ENCODE measurements at places on chromosomes 6 and 20.
A peak's percentile ranks its signal among the peaks of the same experiment; 100 is the strongest.

DNA sequence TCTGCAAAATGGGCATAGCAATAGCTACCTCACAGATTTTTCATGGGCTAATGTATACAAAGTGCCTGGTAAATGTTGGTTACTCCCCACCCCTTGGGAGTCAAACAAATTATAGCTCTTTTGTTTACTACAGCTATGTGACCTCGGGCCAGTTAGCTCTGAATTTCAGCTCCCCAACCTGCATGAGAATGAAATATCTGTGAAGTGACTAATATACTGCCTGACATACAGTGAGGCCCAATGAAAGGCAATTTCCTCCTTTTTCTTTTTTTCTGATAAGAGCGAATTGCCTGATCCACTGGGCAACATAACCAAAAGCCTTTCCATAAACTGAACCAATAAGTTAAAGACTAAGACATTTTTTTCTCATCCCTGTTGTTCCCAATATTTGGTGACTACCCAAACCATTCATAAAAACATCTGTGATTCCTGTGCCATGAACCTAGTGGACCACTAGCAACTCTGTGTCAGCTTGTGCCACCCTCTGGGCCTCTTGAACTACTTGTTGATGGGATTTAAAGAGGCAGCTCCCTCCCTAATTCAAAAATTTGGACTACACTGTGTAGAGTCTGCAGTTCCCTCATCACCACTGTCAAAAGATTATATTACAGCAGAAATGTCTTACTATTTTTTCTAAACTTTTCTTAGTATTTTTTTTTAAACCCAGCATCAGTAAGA lies 91.9 kb upstream of the TMEM30A start:
- DNase-seq = no peak

DNA sequence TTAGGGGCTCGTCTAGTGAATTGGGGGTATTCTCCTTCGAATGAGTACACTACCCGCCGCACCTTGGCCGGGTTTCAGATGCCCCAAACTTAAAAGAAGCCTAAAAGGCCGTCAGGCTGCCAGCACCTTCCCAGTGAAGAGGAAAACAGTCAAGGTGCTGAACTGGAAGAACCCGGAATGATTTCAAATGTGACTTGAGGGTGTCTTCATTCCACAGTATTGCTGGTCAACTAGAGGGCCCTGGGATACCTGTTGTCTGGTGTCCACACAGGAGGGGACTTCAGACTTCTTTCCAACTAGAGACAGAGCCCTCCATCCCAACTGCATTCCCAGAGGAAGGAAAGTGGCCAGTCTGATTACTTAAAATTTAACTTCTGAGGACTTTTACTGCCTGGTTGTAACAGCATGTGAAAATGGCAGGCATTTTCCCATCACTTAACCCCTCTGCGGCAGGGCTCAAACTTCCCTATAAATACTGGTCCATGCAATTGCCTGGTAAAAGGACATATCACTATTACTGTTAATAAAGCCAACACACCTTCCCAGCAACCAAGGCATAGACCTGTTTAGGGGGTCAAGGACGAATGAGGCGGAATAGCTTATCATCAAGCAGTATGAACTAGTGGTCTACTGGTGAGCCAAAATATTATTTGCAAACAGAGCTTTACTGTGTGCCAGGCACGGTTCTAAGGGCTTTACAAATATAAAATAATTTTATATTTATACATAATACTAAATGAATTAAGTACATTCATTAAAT lies 651 bp upstream of the SAMHD1 start:
- no peak for DNase-seq

GRCh38 chr6:15966000-15966520 lies 162.8 kb upstream of the MYLIP start:
- no peak for DNase-seq

DNA sequence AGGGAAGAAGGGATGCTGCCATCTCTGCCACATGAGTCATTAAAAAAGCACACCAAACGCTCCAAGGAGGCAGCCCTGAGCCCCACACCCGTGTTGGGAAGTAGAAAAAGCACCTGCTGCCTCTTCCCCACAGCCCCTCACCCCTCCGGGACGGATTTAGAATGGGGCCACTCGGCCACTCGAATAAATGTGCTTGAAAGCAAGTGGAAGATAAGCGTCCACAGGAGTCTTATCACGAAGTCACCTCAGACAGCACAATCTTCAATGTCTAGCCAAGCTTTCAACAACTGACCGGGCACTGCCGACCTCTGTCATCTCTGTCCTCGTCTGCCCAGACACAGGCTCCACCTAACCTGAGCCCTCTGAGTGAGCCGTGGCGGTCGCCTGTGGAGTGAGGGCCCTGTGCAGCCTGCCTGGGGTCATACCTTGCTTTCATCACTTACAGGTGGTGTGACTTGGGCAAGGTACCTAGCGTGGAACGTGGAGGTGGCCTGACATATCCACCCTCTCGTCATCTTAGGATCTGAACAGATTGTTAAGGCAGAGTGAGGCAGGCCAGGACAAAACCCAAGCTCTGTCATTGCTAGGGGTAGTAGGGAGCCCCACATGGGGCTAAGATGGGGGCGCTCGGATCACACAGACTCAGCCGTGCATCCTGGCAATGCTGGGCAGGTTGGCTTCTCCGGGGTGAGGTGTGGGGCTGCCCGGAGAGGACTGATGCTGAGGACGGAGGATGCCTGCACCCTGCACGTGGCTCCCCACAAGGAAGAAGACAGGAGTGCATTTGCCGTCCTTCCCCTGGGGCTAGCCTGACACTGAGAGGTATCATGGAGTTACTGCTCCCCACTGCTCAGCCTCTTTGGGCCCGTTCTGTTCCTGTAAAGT lies 34.8 kb downstream of the PSMG4 start:
- no peak for DNase-seq

DNA sequence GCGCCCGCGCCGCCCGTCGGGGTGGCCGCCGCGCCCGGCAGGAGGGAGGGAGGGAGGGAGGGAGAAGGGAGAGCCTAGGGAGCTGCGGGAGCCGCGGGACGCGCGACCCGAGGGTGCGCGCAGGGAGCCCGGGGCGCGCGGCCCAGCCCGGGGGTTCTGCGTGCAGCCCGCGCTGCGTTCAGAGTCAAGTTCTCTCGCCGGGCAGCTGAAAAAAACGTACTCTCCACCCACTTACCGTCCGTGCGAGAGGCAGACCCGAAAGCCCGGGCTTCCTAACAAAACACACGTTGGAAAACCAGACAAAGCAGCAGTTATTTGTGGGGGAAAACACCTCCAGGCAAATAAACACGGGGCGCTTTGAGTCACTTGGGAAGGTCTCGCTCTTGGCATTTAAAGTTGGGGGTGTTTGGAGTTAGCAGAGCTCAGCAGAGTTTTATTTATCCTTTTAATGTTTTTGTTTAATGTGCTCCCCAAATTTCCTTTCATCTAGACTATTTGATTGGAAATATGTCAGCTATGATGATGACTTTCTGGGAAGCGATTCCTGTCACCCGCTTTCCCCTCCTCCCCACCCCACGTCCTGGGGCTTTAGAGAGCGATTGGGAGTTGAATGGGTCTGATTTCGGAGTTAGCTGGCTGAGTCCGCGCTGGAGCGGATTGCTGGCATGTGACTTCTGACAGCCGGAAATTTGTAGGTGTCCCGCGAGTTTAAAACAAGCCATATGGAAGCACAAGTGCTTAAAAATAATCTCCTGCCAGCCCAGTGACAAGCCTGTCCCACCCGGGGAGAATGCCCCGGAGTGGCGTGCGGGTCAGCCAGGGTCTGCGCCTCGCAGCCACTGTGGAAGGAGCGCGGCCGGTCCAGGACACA lies 1.1 kb downstream of the ESR1 start:
- no peak for DNase-seq

DNA sequence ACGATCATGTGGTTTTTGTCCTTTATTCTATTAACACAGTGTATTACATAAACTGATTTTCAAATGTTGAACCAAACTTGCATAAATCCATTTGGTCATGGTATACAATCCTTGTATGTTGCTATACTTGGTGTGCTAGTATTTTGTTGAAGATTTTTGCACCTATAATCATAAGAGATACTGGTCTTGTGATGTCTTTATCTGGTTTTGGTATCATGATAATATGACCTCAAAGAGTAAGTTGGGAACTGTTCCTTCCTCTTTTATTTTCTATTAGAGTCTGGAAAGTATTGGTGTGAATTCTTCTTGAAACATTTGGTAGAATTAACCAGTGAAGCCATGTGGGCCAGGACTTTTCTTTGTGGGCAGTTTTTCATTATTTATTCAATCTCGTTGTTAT lies 65.3 kb downstream of the TRPC4AP start:
- no peak for DNase-seq

DNA sequence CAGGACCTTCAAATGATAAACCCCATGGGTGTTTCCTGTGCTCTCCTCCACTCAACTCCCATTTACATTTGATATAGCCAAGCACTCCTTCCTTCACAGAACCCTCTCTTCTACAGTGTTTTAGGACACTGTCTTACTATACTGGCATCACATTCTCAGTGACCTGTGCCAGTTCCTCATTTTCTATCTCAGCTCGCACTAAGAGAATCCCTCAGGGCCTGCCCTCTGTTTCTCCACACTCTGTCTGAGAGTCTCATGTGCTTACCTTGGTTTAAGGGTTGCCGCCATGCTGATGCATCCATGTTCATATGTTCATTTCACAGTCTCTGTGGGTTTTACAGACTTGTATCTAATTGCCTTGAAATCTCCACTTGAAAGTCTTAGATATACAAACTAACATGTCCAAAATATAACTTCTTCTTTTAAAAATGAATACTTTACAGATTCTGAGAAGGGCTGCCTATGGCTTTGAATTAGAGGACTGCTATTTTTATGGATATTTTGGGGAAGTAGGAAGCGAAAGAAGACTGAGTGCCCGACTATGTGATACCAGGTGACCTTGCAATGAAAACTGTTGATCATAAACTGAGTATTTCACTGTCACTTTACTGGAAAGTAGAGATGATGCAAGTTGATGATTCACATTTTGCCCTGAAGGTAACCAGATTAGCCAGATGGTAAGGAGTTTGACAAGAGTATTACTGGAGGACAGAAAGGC lies 153.1 kb upstream of the SIM1 start:
- DNase-seq = no peak

GRCh38 chr6:152004036-152004566 lies 196.6 kb downstream of the ESR1 start:
- DNase-seq = no peak

GRCh38 chr20:19253916-19254820 lies 41.7 kb downstream of the SLC24A3 start:
- no peak for DNase-seq

- no peak for DNase-seq
These were observed 618.6 kb upstream of the FLRT3 start for GRCh38 chr20:14956026-14956425.

DNA sequence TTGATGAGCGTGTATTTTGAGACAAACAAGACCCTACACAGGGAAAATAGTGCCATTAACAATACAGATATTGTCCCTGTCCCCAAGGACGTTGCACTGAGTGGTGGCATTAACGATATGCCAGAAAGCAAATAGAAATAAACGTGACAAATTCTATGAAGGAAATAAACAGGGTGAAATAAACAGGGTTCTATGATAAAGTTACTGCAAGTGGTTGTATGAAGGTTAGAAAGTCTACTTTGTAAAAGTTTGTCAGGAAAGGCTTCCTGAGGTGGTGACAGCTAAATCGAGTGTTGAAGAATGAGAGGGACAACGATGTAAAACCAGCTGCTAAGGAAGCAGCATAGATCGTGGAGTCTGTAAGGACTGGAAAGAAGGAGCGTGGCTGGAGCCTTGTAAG lies 380.2 kb downstream of the LAMA2 start:
- no peak for DNase-seq

- DNase-seq = no peak
These were observed 395.9 kb downstream of the PREX1 start for GRCh38 chr20:48431653-48432493.

DNA sequence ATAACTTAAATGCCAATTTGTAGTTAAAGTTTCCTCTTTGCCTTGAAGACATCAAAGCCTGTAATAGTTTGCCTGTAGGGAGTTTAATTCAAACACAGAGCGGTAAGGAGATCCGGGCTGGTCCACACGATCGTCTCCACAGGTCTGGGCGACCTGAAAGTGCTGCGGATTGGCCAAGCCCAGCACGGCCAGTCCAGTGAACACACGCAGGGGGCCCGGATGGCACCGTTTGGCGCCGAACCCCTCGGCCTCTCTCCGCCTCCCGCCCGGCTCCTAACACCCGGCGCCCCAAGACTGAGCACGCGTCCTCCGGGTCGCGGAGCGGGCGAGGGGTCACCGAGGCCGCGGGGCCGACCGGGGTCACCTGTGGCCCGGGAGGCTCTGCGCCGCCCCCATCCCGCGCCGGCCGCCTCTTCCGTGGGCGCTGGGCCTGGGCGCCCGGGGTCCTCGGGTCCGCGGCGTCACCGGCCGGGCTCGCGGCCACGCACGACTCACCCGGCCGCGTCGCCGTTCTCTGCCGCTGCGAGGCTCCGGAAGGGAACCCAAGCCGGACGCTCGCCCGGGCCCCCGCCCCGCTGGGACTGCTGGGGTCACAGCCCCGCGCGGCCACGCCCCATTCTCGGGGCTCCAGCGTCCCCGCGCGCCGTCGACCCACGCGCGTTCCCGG lies 481 bp downstream of the SERPINB6 start:
- peak; percentile 43 for DNase-seq

GRCh38 chr20:1987826-1988225 lies 6.0 kb downstream of the PDYN start:
- DNase-seq = no peak

DNA sequence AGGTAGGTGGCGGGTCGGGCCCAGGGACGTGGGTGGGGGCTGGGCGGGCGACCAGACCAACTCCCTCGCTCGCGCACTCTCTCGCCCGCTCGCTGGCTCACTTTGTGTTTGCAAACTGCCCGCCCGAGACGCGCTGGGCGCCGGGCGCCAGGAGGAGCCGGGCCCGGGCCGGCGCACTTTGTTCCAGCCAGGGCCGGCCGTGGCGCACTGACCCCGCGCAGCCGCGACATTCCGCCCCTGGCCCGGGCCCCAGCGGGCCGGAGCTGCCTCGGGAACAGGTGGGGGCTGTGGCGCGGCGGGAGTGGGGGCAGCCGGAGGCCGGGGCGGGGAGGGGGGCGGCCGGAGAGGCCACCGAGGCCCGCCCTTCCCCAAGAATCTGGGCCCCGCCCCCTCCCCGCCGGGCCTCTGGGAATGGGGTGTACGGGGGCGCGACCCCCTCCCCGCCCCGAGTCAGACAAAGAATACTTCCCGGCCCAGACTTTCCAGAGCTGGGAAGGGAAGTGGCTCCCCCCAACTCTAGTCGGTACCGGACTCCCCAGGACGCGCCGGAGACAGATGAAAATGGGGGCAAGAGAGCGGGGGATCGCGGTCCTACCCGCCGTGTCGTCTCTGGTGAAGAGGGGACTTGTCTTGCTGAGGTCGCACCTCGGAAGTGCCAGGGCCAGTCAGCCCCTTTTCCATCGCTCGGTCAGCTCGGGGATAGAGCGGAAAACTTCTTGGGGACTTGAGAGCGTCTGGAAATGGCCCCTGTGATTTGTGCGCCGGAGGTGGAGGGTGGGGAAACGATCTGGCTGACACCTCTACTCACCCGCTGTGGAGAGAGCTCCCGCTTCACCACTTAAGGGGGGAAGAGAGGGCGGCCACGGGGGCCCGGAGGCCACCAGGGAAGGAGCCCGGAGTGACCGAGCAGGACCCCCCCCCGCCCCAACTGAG lies 951 bp downstream of the FOXP4 start:
- no peak for DNase-seq

DNA sequence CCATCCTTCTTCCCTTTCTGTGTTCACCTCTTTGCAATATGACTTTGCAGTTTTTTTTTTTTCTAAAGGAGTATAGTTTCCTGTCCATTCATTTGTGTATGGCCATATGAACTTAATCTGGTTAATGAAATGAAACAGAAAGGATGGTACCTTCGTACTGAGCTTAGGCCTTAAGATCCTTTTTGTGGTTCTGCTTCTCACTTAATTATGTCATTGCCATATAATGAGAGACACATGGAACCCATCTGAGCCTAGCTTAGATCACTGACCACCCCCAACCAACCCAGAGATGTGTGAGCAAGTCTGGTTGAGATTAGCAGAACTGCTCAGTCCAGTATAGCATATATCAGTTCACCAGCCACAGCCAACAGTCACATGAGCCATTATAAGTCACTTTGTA lies 1179.6 kb downstream of the HACE1 start:
- no peak for DNase-seq

All from stimulated activated CD4-positive, alpha-beta T cell treated with anti-CD3 and anti-CD28 coated beads, Interleukin-12 subunit alpha, Interleukin-12 subunit beta, amount 100 ng/mL, for 24 hours (primary cell).